ENCODE measurements at places on chromosomes 3 and 15.

- DNase-seq: no peak
These were observed 70.1 kb downstream of the NCEH1 start for GRCh38 chr3:172640751-172641150.

GRCh38 chr3:110816008-110816407, 255.6 kb upstream of the NECTIN3 start:
- no peak for DNase-seq

DNA sequence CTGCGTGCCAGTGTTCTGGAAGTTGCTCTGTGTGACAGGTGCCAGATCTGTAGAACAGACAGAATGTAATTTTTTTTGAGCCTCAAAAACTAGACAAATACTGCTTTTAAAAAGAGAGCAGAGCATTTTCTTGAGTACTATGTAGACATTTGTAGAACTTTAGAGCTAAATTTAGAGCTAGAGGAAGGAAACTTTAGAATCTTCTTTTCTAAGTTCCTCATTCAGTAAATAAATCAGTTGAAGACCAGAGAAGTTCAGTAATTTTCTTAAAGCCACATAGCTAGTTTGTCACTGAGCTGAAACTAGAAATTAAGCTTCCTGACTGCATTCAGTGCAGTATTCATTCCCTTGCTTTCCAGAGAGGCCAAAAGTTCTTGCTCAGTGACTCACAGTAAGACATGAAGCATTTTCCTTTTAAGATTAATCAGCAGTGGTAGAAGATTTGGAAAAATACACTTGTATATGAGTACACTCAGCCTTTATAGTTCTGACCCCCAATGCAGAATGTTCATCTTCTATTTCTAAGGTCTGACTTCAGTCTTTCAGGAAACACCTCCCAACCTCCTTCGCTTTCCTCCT, 83.6 kb upstream of the TSEN2 start:
- no peak for DNase-seq

GRCh38 chr3:72317491-72317890, 530.8 kb downstream of the SHQ1 start:
- DNase-seq: no peak

DNA sequence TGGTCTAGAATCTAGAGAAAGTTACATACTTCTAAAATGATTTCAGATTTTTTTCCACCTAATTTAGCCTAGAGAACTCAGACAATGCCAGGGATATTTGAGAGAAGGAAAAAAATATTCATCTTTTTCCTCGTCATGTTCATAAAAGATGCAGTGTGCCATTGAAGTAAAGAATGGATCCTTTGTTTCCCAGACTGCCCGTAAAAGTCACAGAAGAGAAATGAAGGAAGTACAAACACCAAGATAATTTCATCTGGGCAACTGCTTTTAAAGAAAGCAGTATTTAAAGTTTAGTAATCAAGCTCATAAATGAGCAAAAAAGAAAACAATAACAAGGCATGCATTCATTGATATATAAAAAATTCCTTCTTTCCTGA, 47.2 kb downstream of the TTC23 start:
- peak; percentile 70 for DNase-seq

GRCh38 chr3:82133070-82133606, 371.7 kb upstream of the GBE1 start:
- peak; percentile 24 for DNase-seq

DNA sequence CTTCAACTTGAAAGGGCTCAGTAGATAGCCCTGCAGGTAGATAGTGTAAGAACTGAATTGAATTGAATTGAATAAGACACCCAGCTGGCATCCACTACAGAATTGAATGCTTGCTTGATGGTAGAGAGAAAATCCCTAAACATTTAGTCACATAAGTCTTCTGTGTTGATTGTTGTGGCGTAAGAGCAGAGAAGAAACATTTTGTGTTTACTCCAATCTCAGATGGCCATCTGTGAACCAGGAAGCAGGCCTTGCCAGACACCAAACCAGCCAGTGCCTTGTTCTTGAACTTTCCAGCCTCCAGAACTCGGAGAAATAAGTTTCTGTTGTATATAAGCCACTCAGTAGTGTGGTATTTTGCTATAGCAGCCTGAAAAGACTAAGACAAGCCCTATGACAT, 43.6 kb downstream of the SST start:
- DNase-seq: no peak

DNA sequence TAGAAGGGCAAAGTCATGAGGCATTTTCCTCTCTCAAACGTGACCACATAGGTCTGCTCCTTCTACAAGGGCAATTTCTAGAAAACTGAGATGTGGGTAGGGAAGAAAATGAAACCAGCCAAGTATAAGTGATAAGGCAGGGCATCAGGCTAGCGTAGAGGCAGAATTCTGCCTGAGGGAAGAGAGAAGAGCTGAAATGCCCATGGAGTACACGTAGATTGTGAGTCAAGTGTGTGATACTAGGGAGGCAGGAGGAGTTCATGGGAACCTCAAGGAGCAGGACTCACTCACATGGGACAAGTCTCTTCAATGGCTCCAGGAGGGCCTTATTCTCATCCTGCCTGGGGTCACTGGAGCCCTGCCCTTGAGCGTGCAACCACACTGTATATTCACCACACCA, 34.9 kb upstream of the PPP4R2 start:
- peak; percentile 53 for DNase-seq

GRCh38 chr3:9246189-9246588, 3.3 kb downstream of the SRGAP3 start:
- no peak for DNase-seq

DNA sequence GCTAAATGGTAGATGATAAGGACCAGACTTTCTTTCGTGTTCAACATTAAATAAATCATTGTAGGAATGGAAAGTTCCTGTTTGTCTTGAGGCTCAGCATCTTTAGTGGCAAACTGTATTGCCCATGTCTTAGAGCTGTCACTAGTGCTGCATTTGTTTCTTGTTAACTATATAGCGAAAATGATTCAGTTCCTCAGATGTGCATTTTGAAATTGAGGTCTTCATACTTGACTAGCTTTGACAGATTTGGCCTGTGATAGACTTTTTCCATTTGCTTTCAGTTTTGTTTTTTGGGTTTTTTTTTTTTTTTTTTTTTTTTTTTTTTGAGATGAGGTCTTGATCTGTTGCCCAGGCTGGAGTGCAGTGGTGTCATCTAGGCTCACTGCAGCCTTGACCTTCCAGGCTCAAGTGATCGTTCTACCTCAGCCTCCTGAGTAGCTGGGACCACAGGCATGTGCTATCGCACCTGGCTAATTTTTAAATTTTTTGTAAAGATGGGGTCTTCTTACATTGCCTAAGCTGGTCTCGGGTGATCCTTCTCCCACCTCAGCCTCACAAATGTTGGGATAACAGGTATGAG, 9.5 kb upstream of the RPLP1 start:
- no peak for DNase-seq

DNA sequence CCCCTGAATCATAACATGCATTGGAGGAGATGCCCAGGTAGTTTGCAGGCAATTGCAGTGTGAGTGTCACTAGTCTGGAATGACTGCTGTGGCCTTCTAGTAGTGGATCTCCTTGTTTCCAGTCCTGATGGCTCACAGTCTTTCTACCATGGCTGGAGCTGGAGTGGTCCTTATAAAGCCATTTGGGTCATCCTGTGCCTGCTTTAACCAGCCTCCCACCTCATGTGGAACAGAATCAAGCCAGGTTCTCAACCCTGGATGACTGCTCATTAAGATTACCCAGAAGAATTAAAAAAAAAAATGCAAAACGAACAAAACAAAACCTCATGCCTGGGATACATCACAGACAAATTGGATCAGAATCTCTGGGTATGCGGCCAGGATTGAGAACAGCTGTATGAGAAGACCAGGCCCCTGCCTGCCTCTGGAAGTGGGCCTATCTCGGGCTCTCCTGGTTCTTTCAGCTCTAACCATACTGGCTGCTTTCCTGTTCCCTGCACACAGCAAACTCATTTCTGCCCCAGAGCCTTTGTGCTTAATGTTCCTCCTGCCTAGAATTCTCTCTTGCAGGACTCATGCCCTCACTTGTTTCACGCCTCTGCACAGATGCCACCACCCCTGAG, 96.4 kb downstream of the ITPR1 start:
- no peak for DNase-seq

DNA sequence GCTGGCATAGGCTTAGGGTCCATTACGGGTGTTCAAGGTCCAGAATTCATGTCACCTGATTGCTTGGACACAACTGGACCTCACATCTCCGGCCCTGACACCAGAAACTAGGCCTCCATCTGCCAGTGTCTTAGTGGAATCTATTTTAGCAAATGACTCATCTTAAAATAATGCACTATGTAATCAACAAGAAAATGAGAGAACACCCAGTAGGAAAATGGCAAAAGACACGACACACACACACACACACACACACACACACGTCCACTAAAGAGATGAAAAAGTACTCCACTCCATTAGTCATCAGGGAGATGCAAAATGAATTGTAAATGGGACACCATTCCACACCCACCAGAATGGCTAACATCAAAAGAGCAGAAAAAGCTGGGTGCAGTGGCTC, 11.2 kb downstream of the APBA2 start:
- DNase-seq: peak; percentile 74

DNA sequence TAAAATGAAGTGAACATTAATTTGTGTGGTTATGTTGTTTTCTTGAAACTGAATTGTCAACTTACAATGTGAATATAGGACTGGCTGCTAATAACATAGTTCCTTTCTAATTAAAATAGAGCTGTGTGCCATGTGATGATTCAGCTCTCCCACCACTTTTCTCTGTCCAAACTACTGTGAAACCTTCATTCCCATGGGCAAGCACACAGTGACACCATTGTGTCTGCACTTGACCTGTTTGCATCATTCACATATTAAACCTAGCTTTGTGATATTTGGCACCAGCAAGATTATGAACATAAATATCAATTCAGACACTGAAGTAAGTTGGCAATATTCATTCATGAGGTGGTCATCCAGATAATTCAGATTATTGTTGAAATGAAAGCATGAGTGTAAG, 78.8 kb upstream of the TCF12 start:
- peak; percentile 23 for DNase-seq

DNA sequence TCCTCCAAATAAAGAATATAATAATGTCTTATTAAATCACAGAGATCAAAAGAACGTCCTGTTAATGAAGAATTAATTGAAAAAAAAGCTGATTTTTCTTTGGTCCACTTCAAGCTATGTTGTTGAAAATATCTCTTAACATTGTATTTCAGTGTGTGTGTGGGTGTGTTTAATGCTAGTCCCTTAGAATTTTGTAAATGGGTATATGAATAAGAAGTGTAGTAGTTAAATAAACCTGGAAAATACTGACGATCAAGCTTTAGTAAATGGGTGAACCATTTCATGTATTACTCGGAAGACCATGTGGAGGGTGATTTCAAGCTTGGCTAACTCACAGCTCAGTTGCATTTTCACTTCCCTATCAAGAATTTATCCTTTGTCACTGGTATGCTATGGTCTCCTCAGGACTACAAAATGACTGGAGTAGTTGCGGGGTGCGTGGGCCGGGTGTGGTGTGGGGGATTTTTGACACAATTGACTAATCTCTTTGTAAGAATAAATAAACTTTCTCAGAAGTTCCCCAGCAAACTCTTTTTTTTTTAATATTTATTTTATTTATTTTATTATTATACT, 586.4 kb downstream of the GRM7 start:
- no peak for DNase-seq

DNA sequence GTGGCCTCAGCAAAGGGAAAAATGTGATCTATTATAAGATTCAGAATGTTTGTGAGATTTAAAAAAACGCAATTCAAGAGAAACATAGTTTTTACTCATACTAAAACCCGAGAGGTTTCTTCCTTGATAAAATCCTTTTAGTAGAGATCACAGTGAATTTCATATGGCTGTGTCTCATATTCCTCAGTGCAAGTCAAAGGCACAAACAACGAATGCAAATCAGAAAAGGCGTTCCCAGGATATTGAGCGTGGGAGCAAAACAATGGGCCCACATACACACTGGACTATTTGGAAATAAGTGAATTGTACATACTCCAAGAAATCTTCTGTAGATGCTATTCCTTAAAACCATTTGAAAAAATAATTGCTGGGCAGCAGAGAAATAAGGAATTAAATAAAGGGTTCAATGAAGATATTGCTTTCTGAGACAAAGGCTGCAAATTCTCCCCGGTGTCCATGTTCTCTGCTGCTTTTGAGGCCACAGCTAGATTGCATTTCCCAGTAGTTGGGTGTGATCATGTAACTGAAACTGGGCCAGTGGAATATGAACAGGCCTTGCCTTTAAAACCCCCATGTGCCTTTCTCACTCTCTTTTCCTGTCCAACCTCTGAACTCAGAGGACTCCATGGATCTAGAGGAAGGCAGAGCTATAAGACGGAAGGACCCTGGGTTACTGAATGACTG, 144.6 kb upstream of the TBL1XR1 start:
- no peak for DNase-seq

GRCh38 chr3:45599424-45599886, 4.9 kb downstream of the LIMD1 start:
- DNase-seq: no peak

GRCh38 chr3:46520531-46520930, 22.8 kb downstream of the RTP3 start:
- no peak for DNase-seq

- DNase-seq: peak; percentile 92
These were observed 87.5 kb upstream of the PLXNA1 start for GRCh38 chr3:126895178-126896066.

DNA sequence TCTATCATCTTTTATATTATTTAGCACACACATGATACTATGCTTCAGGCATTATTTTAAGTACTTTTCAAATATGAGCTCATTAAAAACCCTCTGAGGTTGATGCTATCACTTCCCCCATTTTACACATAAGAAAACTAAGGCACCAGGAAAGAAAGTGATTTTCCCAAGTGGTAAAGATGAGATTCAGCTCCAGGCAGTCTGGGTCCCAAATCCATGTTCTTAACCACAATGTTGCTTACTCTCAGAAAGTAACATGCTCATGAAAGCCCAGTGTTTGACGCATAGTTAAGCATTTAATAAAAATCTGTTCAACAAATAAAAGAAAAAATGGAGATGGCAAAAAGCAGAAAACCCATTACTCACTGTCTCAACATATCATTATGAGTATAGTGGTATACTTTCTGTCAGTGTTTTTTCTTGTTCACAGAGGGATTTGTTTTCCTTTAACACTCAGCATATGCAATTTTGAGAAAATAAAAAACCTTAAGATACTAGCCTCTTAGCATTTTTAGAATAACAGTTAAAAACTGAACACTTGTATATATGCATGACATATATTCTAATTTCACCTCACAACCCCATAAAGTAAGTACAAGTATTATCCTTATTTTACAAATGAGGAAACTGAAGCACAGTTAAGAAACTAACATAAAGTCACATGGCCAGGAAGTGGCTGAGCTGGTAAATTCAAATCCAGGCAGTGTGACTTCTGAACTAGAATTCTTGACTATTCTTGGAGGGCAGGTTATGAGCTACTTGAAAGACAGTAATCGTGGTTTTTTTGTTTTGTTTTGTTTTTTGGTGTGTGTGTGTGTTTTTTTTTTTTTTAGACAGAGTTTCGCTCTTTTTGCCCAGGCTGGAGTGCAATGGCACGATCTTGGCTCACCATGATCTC, 10.4 kb downstream of the PEAK1 start:
- DNase-seq: peak; percentile 21

- no peak for DNase-seq
These were observed 16.0 kb upstream of the SRP14 start for GRCh38 chr15:40054855-40055575.

- no peak for DNase-seq
These were observed 33.2 kb upstream of the RGMA start for GRCh38 chr15:93121973-93122910.

All from foreskin melanocyte (primary cell).